ENCODE measurements at places on chromosomes 2 and 18. TPM values are rescaled to one million over a fixed set of nuclear protein-coding genes. Genes with fewer than 3 reads are reported as not detected.

GRCh38 chr2:231604101-231604684 is 11.5 kb downstream of the TEX44 start:
- peak; percentile 71 for DNase-seq

- DNase-seq, result no peak
Measured at GRCh38 chr2:234166531-234166930, 116.0 kb downstream of the SPP2 start.

TANC1 gene
- 16.1 TPM for total RNA-seq

DNA sequence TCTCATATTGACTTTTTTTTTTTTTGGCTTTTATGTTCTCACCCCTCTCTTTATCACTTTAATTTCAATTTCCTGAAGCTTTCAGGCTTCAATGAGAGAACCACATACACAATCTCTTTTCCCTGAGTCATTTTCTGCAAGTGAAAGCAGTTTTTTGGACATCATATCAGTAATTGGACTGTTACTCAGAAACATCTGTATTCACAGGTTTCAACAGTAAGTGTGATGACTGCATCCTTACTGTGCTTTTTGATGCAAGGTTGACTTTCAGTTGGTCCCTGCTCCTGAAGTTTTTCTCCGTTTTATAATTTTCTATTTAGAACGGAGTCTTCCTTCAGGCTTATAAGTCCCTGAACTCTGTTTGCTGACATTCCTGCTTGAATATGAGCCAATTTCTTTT is 70.5 kb upstream of the CCBE1 start:
- no peak for DNase-seq

- DNase-seq, result no peak
Measured at GRCh38 chr2:47260971-47261370, 105.9 kb upstream of the STPG4 start.

- DNase-seq, result no peak
Measured at GRCh38 chr2:46257476-46257875, 39.7 kb upstream of the EPAS1 start.

RAD51AP2 gene
- total RNA-seq, result not detected

All from HT-29 (cell line).